Panc1 (cell line): ENCODE measurements at places on chromosomes 7 and 10. TPM values are rescaled to one million over a fixed set of nuclear protein-coding genes. Genes with fewer than 3 reads are reported as not detected.

DNA sequence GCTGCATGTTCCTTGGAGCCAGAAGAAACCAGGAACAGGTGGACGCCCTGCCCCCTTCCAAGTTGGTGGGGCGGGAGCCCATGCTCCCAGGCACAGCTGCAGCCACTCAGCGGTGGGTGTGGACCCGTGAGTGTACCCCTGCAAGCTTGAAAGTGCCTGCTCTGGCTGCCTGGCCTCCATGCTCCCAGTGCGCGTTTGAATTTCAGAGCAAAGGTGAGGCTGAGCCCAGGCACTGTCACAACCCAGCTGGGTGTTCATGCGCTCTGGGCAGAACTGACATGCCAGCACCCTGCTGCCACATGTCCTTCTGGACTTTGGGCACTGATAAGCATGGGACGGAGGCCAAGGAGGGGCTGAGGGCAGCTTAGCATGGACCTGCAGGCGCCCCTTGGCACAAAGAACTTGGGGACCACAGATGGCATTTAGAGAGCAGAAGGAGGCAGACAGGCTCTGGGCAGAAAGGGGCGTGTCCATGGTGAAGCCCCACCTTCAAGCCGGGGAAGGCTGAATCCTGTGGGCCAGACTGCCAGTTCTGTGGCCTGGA lies 402.0 kb upstream of the NRG3 start:
- H3K27me3 ChIP-seq = no peaks in the 10 kb centered on the region
- no peak for DNase-seq
- no peaks in the 10 kb centered on the region for H3K36me3 ChIP-seq
- no peak overlapping the region for H3K4me3 ChIP-seq

DNA sequence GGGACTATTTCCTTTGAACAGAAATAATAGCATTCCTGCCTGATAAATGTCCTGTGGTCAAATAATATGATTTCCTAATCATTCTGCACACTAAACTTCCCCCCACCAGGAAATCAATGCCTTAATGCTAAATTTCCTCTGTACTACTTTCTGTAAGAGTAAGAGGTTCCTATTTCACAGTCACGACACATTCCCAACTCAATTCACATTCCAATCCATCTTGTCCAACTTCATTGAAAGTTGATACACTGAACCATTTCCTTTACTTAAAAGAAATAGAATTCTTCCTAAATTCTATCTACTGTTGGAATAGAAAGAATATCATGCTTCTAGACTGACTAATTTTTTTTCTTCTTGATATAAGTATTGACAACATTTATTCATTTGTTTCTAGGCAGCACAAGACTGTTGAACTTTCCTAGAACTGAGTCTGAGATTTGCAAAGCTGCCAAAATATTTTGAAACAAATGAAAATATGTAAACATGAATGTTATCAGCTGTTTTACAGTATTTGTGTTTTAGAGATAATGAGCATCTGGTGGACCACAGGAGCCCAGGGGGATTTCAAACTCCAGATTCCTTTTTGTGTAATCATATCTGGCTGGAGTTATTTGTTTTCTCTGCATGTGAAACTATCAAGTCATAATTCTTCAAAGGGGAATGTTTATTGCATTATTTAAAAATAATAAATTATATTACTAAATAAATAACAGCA lies 121.5 kb downstream of the TPST1 start:
- H3K4me1 ChIP-seq = peaks cover 9% of the 10 kb centered on the region
- H3K27ac ChIP-seq = peak overlapping the region; percentile 64
- no peaks in the 10 kb centered on the region for H3K36me3 ChIP-seq
- H3K27me3 ChIP-seq = no peaks in the 10 kb centered on the region
- DNase-seq = no peak

DNA sequence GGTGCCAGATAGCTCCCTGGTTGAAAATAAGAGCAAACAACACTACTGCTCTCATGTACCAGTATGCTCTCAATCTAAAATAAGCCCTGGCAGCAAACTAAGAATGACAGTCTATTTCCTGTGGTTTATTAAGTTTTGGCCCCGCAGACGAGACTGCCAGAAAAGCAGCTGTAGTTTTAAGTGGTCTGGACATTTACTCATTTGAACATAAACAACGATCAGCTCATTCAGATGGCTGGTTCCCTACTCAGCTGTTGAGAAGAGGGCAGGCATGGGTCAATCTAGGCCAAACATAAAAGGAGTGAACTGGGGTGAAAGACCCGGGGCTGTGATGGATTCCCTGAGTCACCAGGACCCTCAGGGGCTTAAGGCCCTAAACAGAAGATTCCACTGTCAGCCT lies 4.5 kb downstream of the TRIL start:
- no peak for DNase-seq
- no peak overlapping the region for H3K4me3 ChIP-seq
- peaks cover 34% of the 10 kb centered on the region for H3K27me3 ChIP-seq
- no peak overlapping the region for H3K27ac ChIP-seq
- no peaks in the 10 kb centered on the region; the same call in 1 of the 2 replicates for H3K36me3 ChIP-seq
- H3K4me1 ChIP-seq = no peaks in the 10 kb centered on the region; the same call in 1 of the 2 replicates

DNA sequence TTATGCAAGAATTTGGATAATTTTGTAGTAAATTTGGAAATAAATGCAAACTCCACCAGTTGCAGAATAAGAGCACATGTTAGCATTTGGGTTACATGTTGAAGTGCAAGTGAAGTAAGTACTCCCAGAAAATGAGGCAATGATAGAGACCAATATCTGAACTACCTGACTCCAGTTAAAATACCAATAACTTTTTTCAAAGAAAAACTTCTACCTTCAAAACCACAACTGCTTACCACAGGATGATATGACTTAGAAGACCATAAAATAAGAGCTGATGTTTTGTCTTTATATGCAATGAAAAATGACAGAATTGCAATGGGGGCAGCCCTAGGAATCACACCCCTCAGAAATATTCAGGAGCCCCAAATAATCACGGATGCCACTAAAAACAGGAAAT lies 561.6 kb upstream of the TEX47 start:
- no peaks in the 10 kb centered on the region for H3K36me3 ChIP-seq
- no peaks in the 10 kb centered on the region for H3K4me1 ChIP-seq
- H3K27ac ChIP-seq = no peak overlapping the region
- no peak for DNase-seq
- no peak overlapping the region for H3K4me3 ChIP-seq

GRCh38 chr10:73908853-73909539 lies 1.9 kb upstream of the PLAU start:
- DNase-seq = peak; percentile 97
- H3K4me3 ChIP-seq = peak overlapping the region; percentile 73
- no peaks in the 10 kb centered on the region; the same call in 1 of the 2 replicates for H3K36me3 ChIP-seq
- H3K27me3 ChIP-seq = no peaks in the 10 kb centered on the region
- H3K27ac ChIP-seq = peak overlapping the region; percentile 97

DNA sequence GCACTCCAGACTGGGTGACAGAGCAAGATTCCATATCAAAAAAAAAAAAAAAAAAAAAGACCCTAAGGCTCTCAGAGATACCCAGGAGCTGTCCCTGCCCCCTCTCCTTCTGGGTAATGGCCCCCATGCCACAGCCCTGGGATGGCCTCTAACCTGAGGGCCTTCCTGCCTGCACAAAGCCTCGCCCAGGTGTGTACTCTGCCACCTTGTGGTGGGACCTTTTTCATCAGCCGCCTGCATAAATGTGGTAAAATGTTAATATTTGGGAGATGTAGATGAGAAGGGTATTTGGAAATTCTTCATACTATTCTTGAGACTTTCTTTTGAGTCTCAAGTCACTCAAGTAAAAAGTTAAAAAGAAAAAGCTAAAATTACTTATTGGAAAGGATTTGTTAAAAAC lies 46.3 kb upstream of the RNF216 start:
- DNase-seq = no peak
- no peaks in the 10 kb centered on the region for H3K36me3 ChIP-seq
- H3K4me1 ChIP-seq = no peaks in the 10 kb centered on the region
- no peaks in the 10 kb centered on the region for H3K27me3 ChIP-seq
- H3K27ac ChIP-seq = no peak overlapping the region

GRCh38 chr10:93337309-93337721 lies 144.8 kb downstream of the MYOF start:
- H3K27me3 ChIP-seq = no peaks in the 10 kb centered on the region
- H3K4me3 ChIP-seq = no peak overlapping the region
- H3K4me1 ChIP-seq = no peaks in the 10 kb centered on the region
- H3K36me3 ChIP-seq = peaks cover 58% of the 10 kb centered on the region

DNA sequence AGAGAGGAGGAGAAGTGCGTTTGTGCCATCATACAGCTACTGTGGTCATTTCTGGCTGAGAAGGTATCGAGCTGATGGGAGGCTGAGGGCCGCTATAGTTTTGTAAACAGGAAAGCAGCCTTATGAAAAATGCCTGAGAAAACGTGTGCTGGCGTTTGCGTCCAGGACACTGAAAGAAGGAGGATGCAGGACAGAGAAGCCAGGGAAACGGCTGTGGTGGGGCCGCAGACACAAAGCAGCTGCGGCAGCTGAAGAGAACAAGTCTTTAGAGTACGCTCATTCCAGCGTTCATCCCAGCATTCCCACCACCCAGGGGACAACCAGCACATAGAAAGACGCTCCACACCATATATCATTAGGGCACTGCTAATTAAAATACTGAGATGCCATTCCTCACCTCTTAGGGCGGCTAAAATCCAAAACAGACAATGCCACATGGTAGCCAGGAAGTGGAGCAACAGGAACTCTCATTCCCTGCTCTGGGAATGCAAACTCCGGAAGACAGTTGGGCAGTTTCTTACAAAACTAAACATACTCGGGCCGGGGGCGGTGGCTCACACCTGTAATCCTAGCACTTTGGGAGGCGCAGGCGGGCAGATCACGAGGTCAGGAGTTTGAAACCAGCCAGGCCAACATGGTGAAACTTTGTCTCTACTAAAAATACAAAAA lies 18.4 kb downstream of the GNA12 start:
- H3K4me1 ChIP-seq = peaks cover 55% of the 10 kb centered on the region
- no peaks in the 10 kb centered on the region for H3K27me3 ChIP-seq
- no peak overlapping the region for H3K4me3 ChIP-seq

GRCh38 chr10:86206240-86206579 lies 160.4 kb downstream of the GRID1 start:
- peaks cover 4% of the 10 kb centered on the region; the same call in 1 of the 2 replicates for H3K27me3 ChIP-seq
- H3K27ac ChIP-seq = no peak overlapping the region
- H3K4me1 ChIP-seq = no peaks in the 10 kb centered on the region
- DNase-seq = no peak
- H3K4me3 ChIP-seq = no peak overlapping the region
- H3K36me3 ChIP-seq = no peaks in the 10 kb centered on the region

Gene HIBADH
- total RNA-seq = 31.2 TPM

Gene ANAPC16
- total RNA-seq = 110 TPM

Gene TMEM236
- 0.05 TPM for total RNA-seq

Gene ATXN7L1
- 10.8 TPM for total RNA-seq

Gene GSTO2
- total RNA-seq = 28.5 TPM
